ENCODE measurements at places on chromosomes 11 and 22.

GRCh38 chr22:39388261-39389011 is 11.1 kb upstream of the TAB1 start:
- peak; percentile 74 for DNase-seq

GRCh38 chr11:76802621-76803020 is 19.5 kb downstream of the TSKU start:
- no peak for DNase-seq

DNA sequence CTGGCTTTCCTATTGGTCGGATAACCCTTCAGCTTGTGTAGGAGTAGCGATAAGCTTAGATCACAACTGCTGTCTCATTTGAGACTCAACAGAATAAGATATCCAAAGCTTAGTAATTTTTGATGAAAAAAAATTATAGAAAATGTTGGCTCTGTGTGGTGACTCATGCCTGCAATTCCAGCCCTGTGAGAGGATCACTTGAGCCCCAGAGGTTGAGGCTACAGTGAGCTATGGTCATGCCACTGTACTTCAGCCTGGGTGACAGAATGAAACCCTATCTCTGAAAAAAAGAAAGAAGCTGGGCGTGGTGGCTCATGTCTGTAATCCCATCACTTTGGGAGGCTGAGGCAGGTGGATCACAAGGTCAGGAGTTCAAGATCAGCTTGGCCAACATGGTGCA is 55.6 kb upstream of the RRM1 start:
- DNase-seq: no peak

- no peak for DNase-seq
Observed at GRCh38 chr22:46087816-46088277, 62.5 kb upstream of the PPARA start.

GRCh38 chr22:33063611-33064010 is 5.4 kb upstream of the SYN3 start:
- no peak for DNase-seq

GRCh38 chr11:43145653-43146052 is 166.1 kb upstream of the API5 start:
- no peak for DNase-seq

DNA sequence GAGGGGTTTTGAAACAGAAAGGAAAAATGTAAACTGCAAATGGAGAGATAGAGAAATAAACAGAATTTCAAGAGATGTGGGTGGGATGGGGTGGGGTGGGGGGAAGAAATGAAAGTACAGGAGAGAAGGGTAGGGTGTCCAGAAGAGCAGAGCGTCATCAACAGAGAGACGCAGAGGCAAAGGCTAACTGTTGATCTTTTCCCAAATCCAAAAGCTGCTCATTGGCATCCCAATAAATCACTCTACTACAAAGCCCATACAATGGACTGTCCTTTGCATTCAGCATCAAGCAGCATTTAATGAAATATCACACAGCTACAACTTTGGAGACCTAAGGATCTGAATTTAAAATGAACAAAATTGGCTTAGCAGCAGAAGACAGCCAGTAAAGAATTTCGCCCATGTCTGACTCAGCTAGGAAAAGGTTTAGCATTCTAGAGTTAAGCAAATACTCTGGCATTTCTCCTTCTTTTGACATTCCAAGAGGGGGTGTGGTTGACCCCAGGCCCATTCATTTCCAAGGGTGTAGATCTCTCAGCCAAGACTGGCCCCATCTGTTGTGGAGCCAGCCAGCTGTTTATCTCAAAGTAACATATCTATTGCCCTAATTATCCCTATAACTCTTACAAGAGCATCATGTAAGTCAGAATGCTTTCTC is 1.5 kb downstream of the RAB30 start:
- DNase-seq: no peak

GRCh38 chr22:50281957-50282356 is 11.8 kb upstream of the MAPK11 start:
- DNase-seq: no peak

- DNase-seq: no peak
Observed at GRCh38 chr11:73308003-73308960, at the start of gene ARHGEF17. Gene ARHGEF17, plus strand, starts transcription at chr11:73308276. Its CDS starts 363 bp downstream, at chr11:73308639.

- DNase-seq: no peak
Observed at GRCh38 chr11:35058669-35059434, 80.1 kb upstream of the CD44 start.
